Activated CD4-positive, CD25-positive, alpha-beta regulatory T cell treated with anti-CD3 and anti-CD28 coated beads, Interleukin-2, amount 50 U/mL, for 16 hours (primary cell): ENCODE measurements at places on chromosomes 2 and 18.

GRCh38 chr2:27569398-27569797 is 13.4 kb upstream of the ZNF512 start:
- no peak for DNase-seq

GRCh38 chr2:128750328-128751165 is 431.9 kb upstream of the HS6ST1 start:
- DNase-seq, result no peak

DNA sequence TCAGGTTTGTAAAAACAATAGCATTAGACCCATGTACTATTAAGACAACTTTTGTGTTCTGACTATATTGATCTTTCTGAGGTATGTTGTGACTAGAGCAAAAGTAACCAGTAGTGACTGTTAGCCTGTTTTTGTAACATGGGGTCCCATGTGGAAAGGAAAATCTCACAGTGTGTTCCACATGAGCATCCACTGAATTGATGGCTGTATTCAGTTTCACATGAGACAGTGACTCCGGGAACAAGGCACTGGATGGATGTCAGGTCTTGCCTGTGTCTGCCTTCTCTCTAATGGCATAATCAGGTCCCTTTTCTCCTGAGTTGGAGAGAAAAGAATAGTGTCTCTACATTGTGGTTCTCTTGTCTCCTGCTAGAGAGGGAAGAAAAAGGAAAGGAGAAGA is 27.5 kb downstream of the TMEM178A start:
- no peak for DNase-seq

GRCh38 chr2:237875256-237876060 is 16.0 kb downstream of the RAMP1 start:
- no peak for DNase-seq

GRCh38 chr2:152569186-152569585 is 148.1 kb downstream of the PRPF40A start:
- no peak for DNase-seq

- no peak for DNase-seq
Observed at GRCh38 chr18:7568426-7568825, 1.3 kb downstream of the PTPRM start.

GRCh38 chr2:7009207-7009911 is 92.1 kb downstream of the RNF144A start:
- no peak for DNase-seq

DNA sequence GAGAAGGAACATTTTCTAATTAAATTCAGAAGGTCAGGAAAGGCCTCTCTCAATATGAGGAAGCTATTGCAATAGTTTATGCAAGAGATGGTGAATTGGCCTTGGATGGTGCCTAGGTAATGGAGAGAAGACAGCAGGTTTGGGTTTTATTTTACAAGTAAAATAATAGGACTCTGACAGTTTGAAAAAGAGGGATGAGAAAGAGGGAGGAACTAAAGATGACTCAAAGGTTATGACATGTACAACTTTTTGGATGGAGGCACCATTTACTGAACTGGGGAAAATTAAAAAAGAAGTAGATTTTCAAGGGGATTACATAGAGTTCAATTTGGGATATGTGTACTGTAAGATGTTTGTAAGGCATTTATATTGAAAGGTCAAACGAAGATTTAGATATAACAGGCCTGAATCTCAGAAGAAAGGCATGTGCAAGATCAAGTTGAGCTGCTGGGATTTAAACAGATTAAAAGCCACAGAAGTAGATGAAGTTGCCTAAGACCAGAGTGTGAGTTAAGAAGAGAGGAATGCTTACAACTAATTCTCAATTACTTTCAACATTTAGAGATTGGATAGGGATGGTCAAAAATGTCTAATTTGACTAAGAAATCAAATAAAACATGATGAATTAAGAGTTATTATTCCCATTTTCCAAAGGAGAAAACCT is 12.3 kb upstream of the ASNSD1 start:
- no peak for DNase-seq

DNA sequence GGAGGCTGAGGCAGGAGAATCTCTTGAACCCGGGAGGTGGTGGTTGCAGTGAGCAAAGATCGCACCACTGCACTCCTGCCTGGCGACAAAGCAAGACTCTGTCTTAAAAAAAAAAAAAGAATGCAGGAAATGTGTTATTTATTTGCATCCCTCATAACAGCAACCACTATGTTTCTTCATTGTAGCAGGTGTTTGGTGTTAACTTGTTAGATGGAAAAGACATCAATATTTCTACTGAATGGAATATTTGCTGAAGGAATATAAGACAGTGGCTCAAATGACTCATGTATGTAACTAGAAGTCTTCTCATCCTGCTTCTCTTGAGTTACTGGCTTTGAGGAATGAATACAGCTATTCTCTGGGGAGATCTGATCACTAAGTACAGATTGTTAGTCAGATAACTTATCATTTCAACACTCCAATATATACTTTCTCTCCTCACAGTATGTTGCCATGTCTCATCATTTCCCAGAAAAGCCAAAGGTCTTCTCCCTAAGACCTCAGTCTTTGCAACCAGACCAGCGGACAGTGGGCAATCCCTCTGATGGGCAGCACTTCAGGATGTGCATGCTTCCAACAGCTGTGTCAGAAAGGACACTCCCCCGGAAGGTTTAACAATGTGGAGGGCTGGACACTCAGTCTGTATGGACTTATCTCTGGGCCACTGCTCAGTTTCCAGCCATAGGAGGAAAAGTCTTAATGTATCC is 104.4 kb upstream of the STK17B start:
- no peak for DNase-seq

DNA sequence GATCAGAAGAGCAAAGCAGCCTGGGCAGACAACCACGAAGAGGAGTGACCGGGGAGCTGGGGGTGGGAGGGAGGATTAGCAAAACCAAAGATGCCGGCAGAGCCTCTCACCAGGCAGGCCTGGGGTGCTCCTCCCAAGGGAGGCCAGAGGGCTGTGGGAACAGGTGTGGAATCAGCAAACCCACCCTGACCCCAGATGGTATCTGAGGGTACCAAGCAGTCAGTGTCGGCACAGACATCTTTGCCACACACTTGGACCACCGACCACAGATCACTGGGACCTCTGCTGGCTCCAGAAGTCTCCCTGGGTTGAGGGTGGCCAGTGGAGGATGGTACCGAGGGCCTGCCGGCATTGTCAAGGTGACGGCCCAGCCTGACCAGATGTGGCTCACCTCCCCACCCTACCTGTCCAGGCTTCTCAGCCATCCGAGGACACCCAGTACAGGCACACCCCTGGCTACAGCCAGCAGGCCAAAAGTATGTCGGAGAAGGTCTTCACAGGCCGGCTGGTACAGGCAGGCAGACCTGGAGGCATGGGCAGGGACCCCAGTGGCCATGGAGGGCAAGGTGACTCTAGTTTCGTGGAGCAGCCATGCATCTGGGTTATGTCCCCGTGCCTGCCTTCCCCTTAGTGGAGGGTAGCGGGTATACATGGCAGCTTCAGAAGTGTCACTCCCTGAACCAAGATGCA is 82.1 kb downstream of the UXS1 start:
- no peak for DNase-seq

DNA sequence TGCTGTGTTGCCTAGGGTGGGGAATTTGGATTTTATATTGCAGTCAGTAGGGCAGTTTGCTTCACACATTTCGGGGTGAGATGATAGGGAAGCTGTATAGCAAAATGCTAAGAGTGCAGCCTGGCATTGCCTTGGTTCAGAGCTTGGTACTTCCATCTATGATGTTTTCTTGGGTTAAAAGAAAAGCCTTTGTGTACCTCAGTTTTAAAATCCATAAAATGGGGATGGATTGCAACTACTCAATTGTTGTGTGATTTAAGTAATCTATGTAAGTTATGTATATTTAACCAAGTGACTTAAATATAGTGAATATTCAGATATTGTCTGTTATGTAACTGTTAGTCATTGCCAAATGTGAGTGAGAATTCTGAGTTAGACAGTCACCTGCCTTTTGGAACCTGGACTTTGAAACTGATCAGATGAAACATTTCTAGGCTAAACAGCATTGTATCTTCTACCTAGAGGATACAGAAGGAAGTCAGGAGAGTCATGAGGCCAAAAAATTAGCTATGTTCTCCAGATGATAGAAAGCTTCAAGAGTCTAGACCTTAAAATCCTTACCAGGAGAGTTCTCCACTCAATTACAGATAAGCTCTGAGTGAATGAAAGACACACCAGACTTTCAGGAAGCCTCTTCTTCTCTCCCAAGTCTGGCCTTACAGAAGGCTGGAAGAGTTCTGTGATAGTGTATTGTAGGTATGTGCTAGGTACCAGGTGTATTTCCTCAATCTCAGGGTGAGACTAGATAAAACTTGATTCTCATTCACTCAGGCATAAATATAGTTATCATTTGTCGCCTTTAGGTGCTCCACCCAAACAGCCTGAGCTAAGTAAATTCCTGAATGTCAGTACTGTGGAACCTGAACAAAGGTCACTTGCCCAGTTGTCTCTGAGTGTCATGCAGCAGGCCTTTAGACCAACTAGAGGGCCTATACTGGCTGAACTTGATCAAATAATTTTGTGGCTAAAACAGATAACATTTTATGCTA is 7.5 kb downstream of the RIOK3 start:
- DNase-seq, result no peak
